ENCODE measurements at places on chromosomes 1 and 21.

DNA sequence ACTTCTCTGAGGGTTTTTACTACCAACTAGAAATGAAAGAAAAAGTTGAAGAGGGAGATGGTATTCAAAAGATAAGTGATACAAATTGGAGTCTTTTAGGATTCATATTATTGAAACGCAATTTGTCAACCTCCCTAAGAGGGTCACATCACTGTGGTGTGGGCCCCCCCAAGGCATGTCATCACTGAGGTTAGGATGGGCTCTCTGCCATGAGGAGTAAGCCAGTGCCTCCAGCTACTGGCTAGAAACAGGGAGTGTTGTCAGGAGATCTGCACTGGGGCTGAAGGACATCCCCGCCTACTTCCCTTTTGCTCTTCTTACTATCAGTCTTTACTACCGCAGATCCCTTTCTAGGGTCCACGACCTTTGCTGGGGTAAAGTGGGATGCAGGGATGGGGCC, 25.9 kb downstream of the ITSN1 start:
- DNase-seq = no peak

DNA sequence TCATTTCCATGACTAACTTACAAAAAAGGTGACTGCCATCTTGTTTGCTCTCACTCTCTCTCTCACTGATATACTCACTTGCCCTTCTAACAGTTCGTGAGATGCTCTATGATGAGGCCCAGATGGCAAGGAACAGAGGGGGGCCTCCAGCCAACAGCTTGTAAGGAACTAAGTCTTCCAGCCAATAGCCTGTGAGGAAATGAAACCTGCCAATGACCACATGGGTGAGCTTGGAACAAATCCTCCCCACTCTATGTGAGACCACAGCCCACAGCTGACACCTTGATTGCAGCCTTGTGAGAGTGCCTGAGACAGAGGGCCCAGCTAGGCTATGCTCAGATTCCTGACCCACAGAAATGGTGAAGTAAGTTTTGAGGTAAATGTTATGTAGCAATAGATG, 153.7 kb downstream of the HHIPL2 start:
- no peak for DNase-seq

DNA sequence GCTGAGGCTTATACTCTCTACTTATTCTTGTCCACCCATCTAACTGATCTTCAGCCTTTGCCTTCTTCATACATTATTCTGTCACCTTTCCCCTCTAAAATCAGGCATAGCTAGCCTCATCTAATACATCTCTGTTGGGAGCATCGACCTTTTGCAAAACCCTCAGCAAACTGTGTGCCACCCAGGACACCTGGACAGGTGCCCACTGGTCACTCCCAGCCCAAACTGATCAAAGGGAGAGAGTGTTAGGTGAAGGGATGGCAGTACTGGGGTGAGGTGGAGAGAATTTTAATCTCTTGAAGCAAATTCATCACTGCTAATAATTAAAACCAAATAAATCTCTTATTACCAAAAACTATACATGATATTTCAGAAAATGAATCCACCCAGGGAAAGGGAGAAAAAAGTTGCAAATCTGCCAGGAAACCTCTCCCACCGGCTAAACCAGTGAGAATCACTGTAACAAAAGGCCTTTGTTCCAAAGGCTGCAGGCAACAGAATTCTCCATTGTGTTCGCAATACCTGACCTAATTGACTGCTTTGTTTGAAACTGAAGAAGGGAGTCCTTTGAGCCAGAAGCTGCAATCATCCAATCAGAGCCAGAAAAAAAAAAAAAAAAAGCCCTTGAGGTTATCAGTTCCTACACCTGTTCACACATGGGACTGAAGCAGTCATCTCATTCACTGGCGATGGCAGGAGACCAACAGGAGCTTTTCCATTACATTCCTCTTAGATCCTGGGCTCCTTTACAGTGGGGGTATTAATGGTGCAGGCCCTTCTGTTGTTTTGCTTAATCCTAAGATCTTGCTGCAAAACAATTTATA, 172.6 kb downstream of the APP start:
- no peak for DNase-seq

DNA sequence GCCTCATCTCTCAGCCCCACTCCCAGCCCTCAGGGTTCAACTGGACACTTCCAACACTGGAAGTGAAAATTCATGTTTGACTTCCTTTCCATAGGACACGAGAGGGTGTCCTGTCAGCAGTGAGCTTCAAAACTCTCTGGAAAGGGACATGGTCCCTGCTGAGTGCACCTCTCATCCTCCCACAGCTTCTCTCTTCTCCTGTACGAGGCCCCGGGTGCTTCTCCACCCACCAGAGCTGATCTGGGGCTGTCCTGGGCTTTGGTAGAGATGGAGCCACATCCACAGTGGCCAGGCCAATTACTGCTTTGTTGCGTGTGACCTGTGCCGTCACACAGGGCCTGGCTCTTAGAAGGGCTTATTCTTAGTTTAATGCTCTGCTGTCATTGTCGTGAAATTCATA, 182.3 kb downstream of the RRAGC start:
- DNase-seq = no peak

GRCh38 chr1:154418923-154419619, 13.9 kb downstream of the IL6R start:
- no peak for DNase-seq

DNA sequence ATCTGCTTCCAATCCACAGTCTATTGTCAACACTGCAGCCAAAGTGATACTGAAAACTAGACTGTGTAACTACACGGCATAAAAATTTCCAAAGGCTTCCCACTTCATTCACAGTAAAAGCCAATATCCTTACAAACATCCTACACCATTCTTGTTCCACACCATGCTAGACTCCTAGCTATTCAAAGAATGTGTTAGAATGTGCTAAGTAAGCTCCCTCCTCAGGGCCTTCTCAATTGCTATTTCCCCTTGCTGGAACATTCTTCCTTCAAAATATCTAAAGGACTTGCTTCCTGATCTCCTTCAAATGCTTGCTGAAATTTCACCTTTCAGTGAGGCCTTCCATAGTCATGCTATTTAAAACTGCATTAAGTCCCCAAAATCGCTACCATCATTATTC, 228.1 kb downstream of the AKT3 start:
- DNase-seq = no peak

GRCh38 chr1:38064197-38064903, 17.8 kb upstream of the POU3F1 start:
- DNase-seq = peak; percentile 80

GRCh38 chr1:44592208-44593145, 81.8 kb downstream of the TMEM53 start:
- DNase-seq = no peak

GRCh38 chr21:37358397-37358796, 8.2 kb upstream of the DYRK1A start:
- no peak for DNase-seq

GRCh38 chr1:172040466-172040865, 199.2 kb downstream of the DNM3 start:
- peak; percentile 11 for DNase-seq

DNA sequence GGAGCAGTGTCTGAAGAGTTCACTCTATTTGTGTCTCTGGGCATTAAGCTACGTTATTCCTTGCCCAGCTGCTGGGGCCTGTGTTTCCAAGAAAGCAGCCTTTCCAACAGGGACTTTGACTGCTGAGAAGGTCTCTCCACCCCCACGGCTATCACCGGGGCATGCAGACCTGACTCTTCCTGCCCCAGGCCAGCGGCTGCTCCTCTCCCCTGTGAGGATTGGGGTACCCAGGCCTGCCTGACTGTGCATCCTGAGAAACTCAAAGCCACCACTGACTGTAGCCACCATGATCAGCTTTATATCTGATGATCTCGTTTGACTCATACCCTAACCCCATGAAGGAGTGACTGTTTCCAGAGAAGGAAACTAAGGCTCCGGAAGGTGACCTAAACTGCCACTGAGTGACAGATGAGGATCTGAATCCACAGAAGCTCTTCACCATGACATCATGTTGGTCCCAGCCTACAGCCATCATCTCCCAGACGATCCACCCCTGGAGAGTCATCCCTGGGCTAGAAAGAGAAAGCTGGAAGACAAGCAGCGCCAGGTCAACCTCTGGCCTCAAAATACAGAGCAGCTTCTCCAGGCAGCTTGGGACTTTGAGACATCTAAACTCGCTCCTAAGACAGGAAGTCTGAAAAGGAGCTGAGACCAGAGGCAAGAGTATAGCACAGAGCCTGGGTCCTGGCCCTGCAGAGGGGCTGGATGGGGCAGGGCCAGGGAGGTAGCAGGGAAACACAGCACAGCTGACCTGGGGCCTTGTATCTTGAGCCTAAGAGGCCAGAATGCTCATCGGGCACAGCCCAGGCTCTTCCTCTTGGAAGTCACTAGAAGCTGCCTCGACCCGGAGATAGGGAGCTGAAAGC, 244.0 kb upstream of the VAMP3 start:
- DNase-seq = no peak

- DNase-seq = no peak
These were observed 64.4 kb downstream of the CDC7 start for GRCh38 chr1:91564888-91565701.

DNA sequence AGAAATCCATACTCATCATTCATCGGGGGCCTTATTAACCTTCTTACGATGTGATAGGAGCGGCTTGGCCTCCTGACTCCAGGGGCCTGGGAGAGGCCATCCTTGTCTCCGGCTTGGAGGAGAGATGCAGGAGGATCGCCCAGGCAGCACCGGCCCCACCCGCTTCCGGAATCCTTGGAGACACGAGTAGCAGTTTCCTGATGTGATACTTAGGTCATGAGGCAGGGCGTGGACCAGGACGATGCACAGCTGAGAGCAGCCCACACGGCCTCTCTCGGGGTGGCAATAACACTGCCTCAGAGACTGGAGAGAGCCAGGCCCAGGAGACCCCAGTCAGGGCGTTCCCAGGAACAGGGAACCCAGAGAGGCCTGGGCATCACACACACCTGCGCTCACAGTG, 163.6 kb upstream of the ARHGEF16 start:
- no peak for DNase-seq

- DNase-seq = peak; percentile 9
These were observed 570.1 kb upstream of the CXADR start for GRCh38 chr21:16942703-16943102.

- peak; percentile 39 for DNase-seq
These were observed 166.6 kb downstream of the DYRK1A start for GRCh38 chr21:37532868-37533780.

- DNase-seq = no peak
These were observed 12.4 kb downstream of the NEXN start for GRCh38 chr1:77900687-77901293.

DNA sequence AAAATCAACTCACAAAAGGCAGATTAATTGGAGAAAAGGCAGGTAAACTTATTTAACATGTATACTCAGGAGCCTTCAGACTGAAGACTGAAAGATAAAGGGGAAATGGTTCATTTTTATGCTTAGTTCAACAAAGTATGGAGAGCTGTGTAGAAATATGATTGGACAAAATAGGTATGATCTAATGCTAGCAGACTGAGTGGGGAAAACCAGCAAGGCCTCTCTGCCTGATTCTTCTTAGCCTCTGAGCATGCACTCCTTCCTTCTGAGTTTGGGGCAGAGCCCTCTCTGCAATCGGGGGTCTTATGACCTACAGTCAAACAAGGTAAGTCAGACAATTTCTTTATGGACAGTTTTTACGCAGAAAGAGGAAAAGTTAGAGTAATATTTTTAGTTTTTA, 38.8 kb upstream of the SUCO start:
- no peak for DNase-seq

DNA sequence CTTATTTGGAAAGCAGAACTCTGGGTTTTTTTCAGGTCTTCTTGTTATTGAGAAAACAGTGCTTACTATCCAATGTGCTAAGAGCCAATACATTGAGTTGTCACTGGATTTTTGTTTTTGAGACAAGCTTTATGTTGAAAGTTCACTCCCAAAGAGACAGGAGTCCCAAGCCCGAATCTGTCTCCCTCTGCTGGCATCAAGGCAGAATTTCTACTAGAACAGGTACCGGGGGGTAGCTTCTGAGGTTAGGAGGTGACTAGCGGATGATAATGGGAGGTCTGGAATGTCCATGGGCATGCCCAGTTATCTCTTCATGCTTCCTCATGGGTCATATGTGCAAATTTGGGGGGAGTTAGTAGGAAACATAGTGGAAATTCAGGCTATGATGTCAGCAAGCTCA, 25.1 kb downstream of the ZNF124 start:
- no peak for DNase-seq

DNA sequence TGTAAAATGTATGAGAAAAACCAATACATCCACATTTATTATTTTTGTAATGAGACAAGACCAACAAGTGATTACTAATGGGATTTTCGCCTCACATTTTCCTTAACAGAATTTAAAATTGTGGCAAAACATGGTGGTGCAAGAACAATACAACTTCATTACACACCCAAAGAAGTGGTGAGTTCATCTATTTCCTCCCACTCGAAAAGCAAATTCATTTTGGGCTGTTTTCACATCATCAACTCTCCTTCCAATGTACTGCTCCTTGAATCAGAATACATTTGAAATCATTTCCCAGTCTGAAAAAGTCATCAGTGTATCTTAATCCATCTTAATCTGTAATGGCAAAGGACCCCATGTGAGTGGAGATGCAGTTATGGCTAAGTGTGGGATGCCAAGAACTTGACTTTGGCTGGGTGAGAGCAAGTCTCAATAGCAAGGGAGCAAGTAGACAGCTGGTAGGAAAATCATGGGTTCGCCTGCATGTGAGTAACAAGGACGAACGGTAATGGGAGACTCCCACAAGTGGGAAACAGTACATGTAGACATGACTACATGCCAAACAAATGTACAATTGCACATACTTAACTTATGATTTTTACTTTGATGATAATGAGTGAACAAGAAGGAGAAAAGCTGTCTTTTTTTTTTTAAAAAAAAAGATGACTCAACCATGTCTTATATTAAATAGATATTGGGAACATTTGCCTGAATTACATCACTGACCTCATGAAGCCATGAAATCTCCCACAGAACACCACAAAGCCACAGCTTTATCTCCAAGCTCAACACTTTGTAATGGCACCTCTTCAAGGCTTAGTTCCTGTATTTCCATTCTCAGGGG, 46.0 kb downstream of the RUNX1 start:
- no peak for DNase-seq

- no peak for DNase-seq
These were observed 144.4 kb upstream of the USP24 start for GRCh38 chr1:55359611-55360010.

DNA sequence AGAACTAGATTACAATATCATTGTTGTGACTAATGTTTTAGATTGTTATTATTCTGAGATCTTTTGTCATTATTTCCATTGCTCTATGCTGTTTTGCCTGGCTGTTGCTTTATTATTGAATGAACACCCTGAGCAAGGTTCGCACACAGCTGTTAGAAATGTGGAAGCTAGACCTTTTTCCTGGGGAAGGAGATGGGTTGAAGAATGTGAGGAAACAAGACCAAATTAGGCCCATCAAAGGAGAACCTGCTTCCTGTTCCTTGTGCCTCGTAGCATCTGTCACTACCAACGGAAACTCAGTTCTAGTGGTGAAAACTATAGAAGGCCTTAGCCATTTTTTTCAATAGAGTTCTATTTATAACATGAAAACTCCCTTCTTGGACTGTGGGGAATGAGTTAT, 68.7 kb downstream of the RGL1 start:
- DNase-seq = no peak

- no peak for DNase-seq
These were observed 3.1 kb downstream of the AGO1 start for GRCh38 chr1:35885961-35886558.

All from HS-27A (cell line).